ENCODE measurements at places on chromosomes 3 and 15.

DNA sequence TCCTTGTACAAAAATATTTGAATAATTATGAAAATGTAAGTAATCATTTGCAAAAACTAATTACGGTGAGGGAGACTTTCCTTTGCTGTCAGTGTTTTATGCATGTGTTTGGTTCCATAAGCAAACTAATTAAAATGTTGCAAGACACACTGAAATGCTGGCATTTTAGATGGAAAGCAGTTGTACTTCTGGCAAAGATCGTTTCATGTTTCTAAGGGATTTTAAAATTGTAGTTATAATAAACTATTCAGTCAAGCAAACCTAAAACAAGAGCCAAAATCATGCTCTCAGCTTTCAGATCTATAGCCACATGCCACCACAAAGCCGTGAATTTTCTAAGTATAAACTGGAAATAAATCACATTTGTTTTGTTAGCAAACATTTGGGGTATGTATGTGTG is 240.1 kb upstream of the ZNF385D start:
- DNase-seq, result no peak

DNA sequence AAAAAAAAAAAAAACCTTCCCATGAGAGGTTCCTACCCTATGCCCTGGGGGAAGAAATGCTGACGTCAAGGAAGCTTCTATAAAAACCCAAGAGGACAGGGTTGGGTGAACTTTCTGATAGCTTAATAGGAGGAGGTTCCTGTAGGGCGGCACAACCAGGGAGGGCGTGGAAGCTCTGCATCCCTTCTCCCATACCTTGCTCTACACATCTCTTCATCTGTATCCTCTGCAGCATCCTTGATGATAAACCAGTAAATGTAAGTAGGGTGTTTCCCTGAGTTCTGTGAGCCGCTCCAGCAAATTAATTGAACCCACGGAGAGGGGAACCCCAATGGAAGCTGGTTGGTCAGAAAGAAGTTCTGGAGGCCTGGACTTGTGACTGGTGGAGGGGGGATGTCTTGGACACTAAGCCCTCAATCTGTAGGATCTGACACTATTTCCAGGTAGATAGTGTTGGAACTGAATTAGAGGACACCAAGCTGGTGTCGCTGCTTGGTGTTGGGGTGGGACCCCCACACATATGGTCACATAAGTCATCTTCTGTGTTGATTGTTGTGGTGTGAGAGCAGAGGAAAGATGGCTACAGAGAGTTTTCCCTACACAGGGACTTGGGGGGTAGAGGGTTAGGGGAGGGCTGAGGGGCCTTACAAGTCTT is 91.5 kb downstream of the ST6GAL1 start:
- no peak for DNase-seq

- DNase-seq, result no peak
Measured at GRCh38 chr15:59148153-59148833, 43.3 kb downstream of the CCNB2 start.

- no peak for DNase-seq
Measured at GRCh38 chr3:56229311-56229710, 239.0 kb downstream of the ERC2 start.
